ENCODE measurements at places on chromosomes 2 and 18. TPM values are rescaled to one million over a fixed set of nuclear protein-coding genes. Genes with fewer than 3 reads are reported as not detected.

DNA sequence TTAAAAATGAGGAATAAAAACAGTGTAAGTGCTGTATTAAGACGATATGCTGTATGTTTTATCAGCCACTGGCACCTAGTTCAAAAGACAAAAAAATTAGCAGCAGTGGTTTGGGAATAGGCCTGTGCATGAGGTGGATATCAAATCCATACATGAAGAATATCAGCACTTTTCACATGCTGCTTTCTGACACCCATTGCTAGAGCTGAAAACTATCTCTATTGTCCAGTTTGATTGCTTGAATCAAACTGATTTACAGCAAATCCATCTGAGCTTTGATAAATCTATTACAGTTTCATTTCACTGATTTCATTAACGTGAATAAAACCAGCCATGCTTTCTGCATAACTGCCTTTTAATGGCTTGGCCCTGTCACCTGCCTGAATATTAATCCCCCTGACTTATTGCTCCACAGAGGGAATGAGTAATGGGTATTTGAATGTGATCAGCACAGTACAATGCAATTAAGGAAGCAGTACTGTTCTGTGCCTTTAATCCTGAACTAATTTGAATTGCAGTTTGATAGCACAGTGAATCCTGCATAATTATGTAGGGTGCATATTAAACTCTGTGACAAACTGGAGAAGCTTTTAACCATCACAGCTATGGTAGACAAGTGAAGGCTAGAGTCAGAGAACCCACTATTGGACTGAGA lies 154.0 kb downstream of the GPD2 start:
- peaks cover 2% of the 10 kb centered on the region for H3K4me1 ChIP-seq
- H3K36me3 ChIP-seq, result peaks cover 2% of the 10 kb centered on the region
- H3K4me3 ChIP-seq, result no peak overlapping the region
- no peak for ATAC-seq
- no peak overlapping the region for H3K27ac ChIP-seq

GRCh38 chr2:201135386-201135785 lies 19.4 kb downstream of the CFLAR start:
- no peak overlapping the region for H3K4me3 ChIP-seq
- H3K36me3 ChIP-seq, result no peaks in the 10 kb centered on the region
- no peaks in the 10 kb centered on the region for H3K27me3 ChIP-seq

The PSMA8 gene
- not detected for total RNA-seq

DNA sequence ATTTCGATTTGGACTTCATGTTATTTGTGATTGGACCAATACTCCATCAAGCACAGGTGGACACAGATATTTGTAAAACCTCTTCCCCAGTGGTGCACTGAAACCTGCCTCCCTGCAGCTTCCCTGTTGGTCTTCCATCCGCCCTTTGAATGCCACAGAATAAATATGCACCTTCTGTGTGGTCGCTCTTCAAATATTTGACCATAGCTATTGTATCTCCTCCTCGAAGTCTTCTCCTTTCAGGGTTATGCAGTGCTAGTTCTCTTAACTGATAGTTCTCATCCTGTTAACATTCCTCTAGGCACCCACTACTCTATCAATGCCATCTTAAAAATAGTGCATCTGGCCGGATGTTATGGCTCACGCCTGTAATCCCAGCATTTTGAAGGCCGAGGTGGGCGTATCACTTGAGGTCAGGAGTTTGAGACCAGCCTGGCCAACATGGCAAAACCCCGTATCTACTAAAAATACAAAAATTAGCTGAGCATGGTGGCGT lies 12.5 kb downstream of the SPATS2L start:
- H3K27ac ChIP-seq, result no peak overlapping the region
- H3K27me3 ChIP-seq, result no peaks in the 10 kb centered on the region
- H3K4me3 ChIP-seq, result no peak overlapping the region
- no peak for ATAC-seq

DNA sequence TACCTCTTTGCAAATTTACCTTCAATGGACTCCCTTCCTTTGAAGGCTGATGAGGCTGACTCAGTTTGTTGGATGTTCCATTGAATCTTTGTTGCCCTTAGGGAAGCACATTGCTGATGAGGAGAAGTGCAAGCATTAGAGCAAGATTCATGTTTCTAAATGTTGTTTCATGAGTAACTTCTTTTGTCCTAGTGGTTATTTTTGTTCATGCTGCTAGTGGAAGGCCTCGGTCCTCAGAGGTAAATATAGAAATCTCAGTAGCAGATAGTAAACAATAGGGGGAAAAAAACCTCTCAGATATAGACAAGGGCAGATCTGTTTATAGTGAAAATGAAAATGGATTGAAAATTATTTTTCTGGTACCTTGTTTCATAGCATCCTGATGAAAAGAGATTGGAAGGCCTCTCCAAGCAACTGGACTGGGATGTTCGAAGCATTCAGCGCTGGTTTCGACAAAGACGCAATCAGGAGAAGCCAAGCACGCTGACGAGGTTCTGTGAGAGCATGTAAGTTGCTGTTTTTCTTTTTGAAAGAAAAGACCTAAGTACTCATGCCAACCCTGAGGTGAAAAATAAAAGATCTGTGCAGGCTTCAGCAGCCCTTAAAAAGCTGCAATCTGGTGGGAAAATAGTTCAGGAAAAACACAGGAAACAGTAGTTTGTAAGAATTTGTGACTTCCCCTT lies 104.9 kb downstream of the CERS6 start:
- H3K4me1 ChIP-seq, result peaks cover 5% of the 10 kb centered on the region
- peaks cover 13% of the 10 kb centered on the region for H3K36me3 ChIP-seq
- no peak overlapping the region for H3K27ac ChIP-seq
- H3K27me3 ChIP-seq, result no peaks in the 10 kb centered on the region
- H3K4me3 ChIP-seq, result no peak overlapping the region
- ATAC-seq, result no peak

DNA sequence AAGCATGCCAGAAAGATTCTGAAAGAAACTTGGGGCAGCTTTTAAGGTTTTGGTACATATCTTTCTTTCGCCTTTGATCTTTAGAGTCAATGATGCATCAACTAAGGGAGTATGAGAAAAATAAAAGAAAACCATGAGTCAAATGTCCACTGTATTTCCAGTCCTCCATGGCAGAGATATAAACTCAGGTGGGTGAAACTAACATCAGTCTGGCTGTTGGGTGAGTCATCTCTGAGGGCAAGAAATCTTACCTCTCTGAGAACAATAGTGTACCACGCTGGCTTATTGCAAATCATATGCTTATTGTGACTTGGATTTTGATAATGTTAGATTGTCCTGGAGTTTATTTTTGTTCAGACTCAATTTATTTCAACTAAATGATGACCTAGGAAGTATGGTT lies 521.0 kb downstream of the PLCL1 start:
- no peaks in the 10 kb centered on the region for H3K36me3 ChIP-seq
- no peaks in the 10 kb centered on the region for H3K27me3 ChIP-seq
- no peak for ATAC-seq
- no peak overlapping the region for H3K27ac ChIP-seq

DNA sequence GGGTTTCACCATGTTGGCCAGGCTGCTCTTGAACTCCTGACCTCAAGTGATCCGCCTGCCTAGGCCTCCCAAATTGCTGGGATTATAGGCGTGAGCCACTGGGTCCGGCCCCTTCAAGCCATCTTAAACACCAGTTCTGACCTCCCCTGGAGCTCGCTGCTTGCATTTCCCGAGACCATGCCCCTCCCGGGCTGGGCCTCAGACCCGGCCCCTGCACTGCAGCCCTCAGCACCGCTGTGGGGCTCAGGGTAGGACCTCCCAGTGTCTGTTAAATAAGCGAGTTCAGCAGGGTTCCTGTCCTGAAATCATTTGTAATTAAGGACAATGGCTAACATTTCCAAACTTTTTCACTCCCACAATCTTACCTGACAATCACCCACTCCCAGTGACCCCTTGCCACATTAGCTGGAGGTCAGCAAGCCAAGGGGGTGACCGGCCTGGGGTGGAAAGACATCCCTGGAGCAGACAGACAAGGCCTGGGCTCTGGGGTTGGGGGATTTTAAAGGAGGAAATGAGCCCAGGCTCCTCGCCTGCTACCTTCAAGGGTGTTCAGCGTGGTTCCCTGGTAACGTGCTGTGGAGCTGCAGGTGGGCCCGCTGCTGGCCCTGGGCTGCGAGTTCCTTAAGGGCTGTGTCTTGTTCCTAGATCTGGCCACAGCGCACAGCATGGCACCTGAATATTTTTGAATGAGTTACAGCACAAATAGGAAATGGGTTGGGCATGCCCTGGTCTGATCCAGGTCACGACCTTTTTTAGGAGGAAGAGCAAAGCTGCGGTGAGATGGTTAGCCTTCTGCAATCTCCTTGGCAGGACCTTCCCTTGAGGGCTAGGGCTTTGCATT lies 15.1 kb downstream of the CYS1 start:
- H3K4me1 ChIP-seq, result no peaks in the 10 kb centered on the region
- H3K27ac ChIP-seq, result no peak overlapping the region

DNA sequence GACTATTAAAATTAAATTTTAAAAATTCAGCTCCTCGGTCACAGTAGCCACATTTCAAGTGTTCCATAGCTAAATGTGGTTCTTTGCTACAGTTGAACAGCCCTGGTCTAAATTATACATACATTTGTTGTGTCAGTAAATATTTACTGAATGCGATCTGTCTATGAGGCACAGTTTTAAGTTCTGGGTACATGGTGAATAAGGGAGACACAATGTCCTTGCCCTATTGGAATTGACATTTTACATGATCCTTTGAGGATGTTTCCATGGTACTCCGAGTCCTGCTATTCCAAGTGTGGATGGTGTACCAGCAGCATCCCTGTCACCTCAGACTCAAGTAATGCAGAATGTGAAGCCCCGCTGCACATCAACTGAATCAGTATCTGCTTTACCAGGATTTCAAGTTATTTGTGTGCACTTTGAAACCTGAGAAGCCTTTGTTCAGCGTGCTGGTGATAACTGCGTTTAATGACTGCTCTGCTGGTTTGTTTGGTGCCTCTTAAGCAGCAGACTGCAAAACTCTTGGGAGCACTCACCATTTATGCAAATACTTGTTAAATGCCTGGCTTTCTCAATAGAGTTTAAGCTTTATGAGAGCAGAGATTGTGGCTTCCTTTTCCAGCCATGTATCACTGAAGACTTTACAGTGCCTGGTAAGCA lies 1.5 kb downstream of the GALNT1 start:
- no peak for ATAC-seq
- no peaks in the 10 kb centered on the region for H3K27me3 ChIP-seq
- peak overlapping the region; percentile 65 for H3K4me3 ChIP-seq

The NT5C1B gene
- not detected for total RNA-seq

Measured in gastroesophageal sphincter (tissue), 4 donors.